ENCODE measurements at places on chromosomes 1 and 21.

GRCh38 chr1:56510642-56511021 lies 68.7 kb downstream of the PLPP3 start:
- no peak for DNase-seq

DNA sequence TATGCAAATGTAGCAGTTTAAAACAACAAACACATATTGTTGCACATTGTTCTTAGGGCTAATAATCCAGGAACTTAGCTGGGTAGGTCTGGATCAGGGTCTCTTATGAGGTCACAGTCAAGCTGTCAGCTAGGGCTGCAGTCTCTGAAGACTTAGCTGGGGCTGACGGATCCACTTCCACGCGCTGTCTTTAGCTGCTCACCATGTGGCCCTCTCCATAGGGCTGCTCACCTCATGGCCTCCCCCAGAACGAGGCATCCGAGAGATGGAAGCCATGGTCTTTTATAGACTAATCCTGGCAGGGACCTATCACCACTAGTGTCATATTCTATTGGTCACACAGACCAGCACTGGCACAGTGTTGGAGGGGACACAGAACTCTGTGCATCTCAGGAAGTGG lies 8.7 kb upstream of the OXCT2 start:
- no peak for DNase-seq

GRCh38 chr1:88189525-88189924 lies 494.5 kb upstream of the PKN2 start:
- DNase-seq = no peak

- DNase-seq = no peak
Observed at GRCh38 chr1:21932127-21932526, 5.0 kb downstream of the HSPG2 start.

- DNase-seq = no peak
Observed at GRCh38 chr1:186143481-186143880, 231.6 kb downstream of the TPR start.

GRCh38 chr1:245046769-245047168 lies 108.0 kb upstream of the KIF26B start:
- no peak for DNase-seq

GRCh38 chr1:159436469-159436868 lies 3.1 kb upstream of the OR10J1 start:
- DNase-seq = no peak

- DNase-seq = no peak
Observed at GRCh38 chr1:38481871-38482826, 377.4 kb downstream of the RRAGC start.

DNA sequence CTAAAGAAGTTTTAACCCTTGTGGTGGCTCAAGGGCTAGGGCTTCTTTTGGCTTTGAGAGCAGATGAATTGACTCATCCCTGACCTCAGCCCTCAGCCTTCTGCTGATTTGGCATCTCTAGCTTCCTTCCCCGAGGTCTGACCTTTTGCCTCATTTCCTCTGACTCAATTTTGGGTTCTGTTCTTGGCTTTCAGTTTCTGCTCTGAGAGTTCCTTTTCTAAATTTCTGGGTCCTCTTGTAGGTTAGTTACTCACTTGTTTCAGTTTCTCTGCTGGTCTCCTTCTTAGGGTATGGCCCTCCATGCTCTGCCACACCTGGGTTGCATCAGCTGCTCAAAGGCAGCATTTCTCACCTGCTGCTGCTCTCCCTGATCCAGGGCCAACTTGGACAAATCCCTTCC lies 19.4 kb downstream of the PDE4B start:
- DNase-seq = peak; percentile 61

- DNase-seq = no peak
Observed at GRCh38 chr1:3467096-3468036, 12.9 kb downstream of the ARHGEF16 start.

DNA sequence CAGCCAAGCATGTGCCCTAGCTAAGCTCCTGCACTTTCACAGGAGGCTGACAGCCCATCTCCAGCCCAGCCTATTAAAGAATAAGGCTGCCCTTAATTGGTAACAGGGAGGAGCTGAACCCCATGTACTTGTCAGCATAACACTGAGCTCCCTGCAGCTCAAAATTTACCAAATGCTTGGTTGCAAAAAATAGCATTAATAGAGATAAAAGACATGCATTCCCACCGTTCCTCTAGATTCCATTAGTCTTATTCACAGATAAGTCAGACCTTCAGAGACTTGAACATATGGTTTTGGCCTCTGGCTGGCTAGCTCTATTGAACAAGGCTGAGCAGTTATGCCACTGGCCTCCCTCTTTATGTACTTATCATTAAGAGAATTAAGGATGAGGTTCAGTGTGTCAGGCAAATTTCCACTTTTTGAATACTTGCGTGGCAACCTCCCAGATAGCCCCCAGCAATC lies 29.2 kb downstream of the OLFML3 start:
- DNase-seq = no peak

DNA sequence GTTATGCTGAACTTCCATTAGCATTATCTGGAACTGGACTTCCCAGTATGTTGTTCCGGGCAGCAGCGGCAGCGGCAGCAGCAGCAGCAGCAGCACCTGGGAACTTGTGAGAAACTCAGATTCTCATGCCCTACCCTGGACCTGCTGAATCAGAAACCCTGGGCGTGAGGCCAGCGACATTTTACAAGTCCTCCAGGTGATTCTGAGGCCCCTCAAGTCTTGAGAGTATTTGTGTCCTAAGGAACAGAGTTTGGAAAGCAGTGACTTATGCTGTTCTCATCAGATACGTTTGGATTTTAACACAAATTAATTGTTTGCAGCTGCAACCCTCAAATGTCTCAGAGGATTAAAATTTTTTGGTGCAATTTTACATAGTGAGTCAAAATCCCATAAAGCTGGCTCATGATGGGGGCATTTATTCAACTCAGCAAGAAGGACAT lies 157.2 kb upstream of the KAZN start:
- no peak for DNase-seq

- no peak for DNase-seq
Observed at GRCh38 chr1:233873666-233874065, 30.8 kb upstream of the SLC35F3 start.

DNA sequence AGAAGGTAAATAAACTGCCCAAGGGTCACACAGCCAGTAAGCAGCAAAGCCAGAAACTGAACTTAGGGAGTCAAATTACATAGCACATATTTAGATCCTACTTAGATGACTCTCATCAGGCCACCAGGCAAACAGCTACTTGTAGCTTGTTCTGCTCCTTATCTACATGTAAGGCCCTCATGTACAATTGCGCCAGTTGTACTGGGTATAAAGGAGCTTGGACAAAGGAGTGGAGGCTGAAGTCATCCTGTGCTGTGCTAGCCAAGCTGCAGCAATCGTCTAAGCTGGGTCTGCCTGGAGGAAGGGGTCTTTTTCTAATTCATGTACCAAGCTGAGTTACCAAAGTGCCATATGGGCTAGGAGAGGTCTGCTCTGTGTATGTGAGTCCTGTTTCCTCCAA lies 12.8 kb downstream of the ETNK2 start:
- no peak for DNase-seq

GRCh38 chr21:34693192-34693810 lies 24.5 kb downstream of the CLIC6 start:
- peak; percentile 59 for DNase-seq

GRCh38 chr1:172255223-172255560 lies 165.3 kb upstream of the C1orf105 start:
- DNase-seq = no peak

DNA sequence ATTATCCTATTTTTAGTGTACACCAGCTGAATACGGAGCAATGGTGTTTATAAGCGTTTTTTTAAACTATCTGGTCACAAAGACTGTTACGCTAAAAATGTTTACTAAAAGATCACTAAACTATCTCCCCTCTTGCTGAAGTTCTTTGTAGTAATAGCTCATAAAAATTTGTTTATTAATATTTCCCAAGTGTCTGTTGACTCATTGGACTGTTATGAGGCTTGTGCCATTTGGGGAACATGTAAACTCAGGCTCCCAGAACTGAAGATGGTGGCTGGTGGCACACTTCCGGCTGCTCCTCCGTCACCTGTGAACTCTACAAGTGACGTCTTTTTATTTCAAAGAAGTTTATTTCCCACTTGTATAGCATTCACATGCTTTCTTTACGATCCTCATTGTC lies 46.3 kb downstream of the AIDA start:
- no peak for DNase-seq

DNA sequence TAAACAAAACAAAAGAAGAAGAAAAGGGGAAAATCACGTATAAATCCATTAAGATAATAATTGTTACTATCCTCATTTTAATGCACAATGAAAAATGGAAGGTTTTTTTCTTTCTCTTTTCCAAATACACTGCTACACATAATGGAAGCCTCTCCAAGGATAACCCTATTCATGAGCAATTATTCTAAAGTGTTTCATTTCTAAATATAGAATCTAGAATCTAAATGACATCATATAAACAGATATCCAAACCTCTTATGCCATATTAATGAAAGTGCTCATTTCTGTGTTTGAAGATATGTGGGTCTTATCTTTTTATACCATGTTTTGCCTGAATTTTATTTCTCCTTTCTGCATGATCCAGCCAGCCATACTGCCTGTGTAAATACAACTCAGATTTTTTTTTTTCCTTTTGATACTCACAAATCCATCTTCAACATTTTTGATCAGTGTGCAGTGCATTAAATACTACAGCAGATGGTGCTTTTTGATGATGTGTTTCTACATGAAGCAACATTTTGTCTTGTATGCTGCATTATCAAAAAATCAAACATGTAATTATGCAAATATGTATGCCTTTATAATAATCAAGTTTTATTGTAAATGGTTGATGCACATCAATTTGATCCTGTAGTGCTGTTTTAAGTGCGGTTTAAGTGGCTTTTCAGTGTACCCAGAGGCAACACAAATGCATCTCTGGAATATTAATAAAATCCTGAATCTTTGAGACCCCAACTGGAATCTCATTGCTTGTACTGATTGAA lies 625.6 kb upstream of the PTBP2 start:
- peak; percentile 95 for DNase-seq

- no peak for DNase-seq
Observed at GRCh38 chr1:145927916-145928643, 796 bp upstream of the RBM8A start.

DNA sequence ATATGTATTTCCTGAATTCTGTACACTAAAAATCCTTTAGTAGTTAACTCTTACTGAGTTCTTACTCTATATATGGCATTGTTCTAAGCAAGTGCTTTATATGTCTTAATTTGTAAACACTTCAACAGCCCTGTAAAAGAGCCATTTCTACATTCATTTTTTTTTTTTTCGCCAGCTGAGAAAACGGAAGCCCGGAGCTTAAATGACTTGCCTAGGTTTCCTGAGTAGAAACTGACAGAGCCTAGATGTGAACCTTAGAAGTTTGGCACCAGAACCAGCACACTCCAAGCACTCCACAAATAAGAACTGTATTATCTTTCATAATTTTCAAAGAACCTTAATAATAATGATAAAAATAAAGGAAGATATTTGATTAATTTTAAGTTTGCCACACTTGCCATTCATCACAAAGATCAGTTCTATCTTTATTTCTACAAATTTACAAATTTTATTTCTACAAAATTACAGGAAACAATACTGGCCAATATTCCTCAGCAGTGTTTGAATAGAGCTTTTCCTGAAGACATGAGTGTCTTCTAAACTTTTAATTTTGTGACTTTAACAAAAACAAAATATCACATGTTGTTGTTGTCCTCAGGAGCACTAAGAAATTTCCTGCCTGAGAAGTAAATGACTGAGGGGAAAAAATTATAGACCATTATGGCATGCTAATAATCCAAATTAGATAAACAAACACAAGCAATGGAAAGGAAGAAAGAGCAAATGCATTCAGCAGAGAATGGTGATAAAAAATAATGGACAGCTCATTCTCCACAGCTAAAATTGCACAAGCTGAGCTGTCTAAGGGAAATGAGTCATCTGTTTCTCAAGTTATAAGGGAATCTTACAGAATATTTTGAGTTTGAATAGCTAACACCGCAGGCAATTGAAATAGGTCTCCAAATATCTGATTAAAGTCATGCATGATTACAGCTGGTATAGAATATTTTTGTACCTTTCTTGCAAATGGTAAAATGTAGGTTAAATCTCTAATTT lies 71.2 kb downstream of the DPYD start:
- DNase-seq = peak; percentile 94

DNA sequence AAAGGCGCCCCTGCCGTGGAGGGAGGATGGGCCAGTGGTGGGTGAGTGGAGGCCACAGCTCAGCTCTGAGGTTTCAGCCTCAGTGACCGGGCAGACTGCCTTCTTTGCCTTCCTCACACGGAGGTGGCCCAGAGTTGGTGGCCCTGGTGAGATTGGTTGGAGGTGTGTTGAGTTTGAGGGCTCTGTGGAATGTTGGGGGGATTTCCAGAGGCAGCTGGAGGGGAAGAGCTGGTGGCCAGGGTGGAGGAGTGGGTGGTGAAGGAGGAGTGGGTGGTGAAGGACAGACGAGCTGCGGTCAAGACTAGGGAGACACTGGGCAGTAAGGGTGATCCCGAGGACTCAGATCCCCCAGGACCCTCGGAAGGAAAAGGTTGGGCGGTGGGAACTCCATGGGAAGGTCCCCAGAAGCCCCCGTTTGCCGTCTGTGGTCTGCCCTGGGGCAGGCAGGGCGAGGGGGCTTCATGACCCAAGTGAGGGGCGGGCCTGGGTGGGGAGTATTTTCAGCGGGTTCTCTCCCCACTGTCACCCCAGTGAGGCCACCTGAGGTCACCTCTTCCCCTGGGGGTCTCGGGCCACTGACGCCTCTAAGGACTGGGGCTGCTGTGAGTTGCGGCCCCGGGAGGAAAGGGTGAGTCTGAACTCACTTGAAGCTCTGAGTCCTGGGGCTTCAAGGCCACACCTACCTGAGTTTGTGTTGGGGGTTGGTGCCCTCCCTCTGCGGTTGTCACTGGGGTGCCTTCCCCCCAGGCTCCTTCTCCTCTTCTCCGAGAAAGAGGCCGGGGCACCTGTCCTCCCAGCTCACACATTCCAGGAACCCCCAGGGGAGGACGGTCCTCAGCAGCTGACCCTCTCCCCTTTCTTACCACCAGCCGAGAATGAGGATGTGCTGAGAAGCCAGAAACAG lies 22.7 kb upstream of the PIK3CD start:
- DNase-seq = no peak

Data from NCI-H1105 treated with DMSO at 0.1 percent for 48 hours (cell line).